ENCODE measurements at places on chromosomes 1 and 21. TPM values are rescaled to one million over a fixed set of nuclear protein-coding genes. Genes with fewer than 3 reads are reported as not detected.

DNA sequence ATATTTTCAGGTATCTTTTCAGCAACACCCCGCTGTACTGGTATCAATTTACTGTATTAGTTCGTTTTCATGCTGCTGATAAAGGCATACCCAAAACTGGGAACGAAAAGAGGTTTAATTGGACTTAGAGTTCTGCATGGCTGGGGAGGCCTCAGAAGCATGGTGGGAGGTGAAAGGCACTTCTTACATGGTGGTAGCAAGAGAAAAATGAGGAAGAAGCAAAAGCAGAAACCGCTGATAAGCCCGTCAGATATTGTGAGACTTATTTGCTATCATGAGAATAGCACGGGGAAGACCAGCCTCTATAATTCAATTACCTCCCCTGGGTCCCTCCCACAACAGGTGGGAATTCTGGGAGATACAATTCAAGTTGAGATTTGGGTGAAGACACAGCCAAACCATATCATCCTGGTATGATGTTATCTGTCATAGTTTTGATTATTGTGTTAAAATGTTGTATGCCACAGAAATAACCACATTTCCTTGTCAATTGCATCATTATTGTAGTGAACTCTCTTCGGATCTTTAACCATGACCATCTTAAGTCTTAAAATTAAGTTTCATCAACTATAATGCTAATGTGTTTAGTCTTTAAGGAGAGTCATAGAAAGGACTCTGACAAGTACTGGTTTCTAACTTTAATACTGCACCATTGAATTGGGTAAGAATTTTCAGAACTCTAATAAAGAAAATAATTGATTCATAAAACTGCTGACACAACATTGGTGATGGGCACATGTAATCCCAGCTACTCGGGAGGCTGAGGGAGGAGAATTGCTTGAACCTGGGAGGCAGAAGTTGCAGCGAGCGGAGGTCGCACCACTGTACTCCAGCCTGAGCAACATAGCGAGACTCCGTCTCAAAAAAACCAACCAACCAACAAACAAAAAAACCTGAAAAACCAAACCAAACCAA, 58.2 kb downstream of the TBX19 start:
- H3K4me3 ChIP-seq: no peak overlapping the region
- H3K27ac ChIP-seq: no peak overlapping the region
- H3K36me3 ChIP-seq: no peaks in the 10 kb centered on the region
- DNase-seq: no peak
- H3K27me3 ChIP-seq: no peaks in the 10 kb centered on the region

- no peak overlapping the region for H3K27ac ChIP-seq
- H3K36me3 ChIP-seq: no peaks in the 10 kb centered on the region
- no peak overlapping the region for H3K4me3 ChIP-seq
- H3K27me3 ChIP-seq: no peaks in the 10 kb centered on the region
Measured at GRCh38 chr1:197976368-197976767, 59.2 kb downstream of the LHX9 start.

DNA sequence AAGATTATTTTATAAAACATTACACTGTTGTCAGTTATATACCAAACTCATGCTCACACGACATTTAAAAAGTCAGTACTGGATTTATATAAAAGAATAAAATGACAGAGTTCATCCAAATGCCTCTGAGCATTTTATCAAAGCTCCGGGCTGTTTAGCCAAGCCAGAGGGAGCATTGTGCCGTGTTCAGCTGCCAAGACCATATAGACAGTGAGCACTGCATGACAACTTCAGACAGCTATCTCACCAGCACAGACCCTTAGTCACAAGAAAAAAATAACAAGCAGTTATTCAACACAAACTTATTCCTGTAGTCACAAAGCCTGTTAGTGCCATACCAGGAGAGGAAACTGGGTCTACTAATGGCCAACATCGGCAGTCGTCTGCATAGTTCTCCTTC, 88.0 kb upstream of the PBX1 start:
- no peak overlapping the region for H3K27ac ChIP-seq
- DNase-seq: no peak
- no peak overlapping the region for H3K4me3 ChIP-seq
- no peaks in the 10 kb centered on the region for H3K4me1 ChIP-seq
- H3K36me3 ChIP-seq: no peaks in the 10 kb centered on the region

Gene SASS6
- total RNA-seq: 2.4 TPM

Gene TARDBP
- 112 TPM for total RNA-seq

Measured in upper lobe of right lung (tissue), 1 donor.